Foreskin fibroblast (primary cell): ENCODE measurements at places on chromosomes 11 and 22.

DNA sequence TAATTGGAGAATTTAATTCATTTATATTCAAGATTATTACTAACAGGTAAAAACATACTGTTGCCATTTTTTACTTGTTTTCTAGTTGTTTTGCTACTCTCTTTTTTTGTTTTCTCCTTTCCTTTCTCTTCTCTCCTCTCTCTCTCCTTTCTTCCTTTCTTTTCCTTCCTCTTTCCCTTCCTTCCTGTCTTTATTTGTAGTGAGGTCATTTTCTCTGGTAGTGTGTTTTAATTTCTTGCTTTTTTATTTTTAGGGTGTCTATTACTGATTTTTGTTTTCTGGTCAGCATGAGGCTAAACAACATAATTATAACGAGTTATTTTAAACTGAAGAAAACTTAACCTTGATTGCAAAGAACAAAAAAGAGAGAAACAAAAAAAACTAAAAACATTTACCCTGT, 112.4 kb upstream of the SERPIND1 start:
- DNase-seq: no peak

DNA sequence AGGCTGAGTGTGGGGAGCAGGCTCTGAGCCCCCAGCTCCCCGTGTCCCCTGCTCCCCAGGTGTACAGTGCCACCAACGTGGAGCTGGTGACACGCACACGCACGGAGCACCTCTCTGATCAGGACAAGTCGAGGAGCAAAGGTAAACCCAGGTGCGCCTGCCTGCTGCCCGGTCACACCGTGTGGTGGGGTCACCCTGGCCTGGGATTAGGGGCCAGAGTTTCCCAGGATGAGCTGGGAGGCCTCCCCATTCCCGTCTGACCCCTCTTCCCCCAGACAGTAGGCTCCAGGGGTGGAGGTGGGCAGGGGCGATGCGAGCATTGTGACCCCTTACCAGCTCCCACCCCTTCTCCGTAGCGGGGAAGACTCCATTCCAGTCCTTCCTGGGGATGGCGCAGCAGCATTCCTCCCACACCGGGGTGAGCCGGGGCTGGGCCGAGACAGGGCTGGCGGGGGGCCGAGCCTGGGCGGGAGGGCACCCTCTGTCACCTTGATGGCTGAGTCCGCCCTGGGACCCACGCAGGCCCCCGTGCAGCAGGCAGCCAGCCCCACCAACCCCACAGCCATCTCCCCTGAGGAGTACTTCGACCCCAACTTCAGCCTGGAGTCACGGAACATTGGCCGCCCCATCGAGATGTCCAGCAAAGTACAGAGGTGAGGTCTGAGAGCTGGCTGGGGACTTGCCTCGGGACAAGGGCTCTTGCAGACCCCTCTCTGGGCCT, 3.7 kb upstream of the SSH3 start:
- no peak for DNase-seq

DNA sequence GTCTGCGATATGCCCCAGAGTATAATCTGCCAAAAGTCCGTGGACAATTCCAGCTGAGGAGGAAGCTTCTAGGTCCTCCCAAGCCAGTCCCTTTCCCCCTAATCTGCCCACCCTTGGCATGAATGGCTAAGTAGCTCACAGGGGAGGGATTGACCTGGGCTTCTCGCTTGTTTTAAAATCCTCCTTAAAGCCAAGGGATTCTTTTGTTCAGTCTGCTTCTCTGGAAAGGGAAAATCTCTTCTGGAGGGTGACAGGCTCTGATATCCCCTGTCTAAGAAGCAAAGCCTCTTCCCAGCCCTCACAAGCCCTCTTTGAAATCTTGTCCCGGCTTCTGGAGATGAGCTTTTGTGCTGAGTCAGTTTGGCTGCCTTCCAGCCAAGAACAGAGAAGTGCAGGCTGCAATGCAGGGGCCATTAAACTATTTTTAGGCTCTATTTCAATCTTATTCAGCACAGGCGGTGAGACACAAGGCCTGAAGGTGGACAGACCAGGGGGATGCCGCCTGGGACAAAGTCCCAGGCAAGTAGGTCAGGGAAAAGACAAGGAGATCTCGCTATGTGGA, 23.9 kb downstream of the NEFH start:
- peak; percentile 87 for DNase-seq

GRCh38 chr11:92528001-92528400, 303.4 kb downstream of the FAT3 start:
- no peak for DNase-seq

- no peak for DNase-seq
Observed at GRCh38 chr22:42388130-42388797, 43.9 kb downstream of the NFAM1 start.

DNA sequence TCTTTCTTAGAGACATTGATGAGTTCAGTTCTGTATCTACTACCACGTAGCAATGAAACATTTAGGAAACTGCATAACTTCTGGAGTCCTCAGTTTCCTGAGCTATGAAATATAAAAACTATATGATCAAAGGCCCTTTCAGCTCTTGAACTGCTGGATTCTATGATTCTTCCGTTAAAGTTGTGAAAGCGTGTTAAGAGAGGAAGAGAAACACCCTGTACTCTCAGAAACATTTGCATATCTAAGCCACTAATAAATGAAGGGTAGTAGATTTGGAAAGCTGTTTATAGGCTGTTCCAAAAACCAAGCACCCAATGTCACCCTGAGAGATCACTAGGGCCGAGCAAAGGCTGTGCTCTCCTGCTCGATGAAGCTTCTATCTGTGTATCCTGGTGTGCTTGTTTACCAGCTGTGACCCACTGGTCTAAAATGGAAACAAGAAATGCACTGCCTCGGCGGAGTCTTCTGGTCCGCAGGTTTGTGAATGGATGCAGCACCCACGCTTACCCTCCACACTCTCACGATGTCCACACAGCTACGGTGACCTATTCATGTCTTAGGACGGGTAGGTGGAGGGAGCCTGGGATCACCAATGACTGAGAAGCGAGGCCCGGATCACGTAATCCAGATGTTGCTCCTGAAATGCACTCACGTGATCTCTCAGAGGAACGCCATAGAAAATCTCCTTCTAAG, 325.8 kb downstream of the OPCML start:
- DNase-seq: no peak

DNA sequence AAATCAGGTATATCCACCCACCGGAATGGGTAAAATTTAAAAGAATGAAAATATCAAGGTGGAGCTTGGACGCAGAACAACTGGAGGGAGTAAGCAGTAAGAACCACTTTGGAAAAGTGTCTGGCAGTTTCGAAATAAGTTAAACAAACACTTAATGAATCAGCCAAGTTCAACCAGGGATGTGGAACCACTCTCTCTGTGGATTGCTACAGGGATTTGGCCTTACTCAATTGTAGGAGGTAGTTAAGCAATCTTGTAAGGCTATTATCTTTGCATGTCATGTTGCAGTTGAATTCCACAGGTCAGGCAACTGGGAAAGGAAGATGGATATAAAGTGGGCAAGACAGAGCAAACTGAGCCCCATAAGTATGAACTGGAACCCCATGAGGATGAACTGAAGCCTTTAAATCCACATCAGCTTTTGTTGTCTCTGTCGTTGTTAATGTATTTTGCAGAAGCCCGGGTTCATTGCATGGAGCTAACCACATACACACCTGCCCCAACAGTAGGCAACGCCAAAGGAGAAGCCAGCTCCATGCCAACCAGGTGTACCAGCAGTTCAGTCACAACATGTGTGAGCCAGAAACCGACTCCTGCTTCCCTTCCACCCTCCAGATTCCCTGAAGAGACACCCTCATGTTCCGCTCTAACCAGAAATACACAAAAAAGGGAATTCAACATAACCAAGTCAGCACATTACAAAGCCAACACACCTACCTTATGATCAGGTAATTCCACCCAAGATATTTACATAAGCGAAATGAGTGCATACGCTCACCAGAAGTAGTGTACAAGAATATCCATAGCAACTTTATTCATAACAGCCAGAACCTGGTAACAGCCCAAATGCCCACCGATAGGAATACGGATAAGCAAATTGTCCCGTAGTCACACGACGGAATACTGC, 8.0 kb upstream of the SLC43A3 start:
- peak; percentile 93 for DNase-seq

DNA sequence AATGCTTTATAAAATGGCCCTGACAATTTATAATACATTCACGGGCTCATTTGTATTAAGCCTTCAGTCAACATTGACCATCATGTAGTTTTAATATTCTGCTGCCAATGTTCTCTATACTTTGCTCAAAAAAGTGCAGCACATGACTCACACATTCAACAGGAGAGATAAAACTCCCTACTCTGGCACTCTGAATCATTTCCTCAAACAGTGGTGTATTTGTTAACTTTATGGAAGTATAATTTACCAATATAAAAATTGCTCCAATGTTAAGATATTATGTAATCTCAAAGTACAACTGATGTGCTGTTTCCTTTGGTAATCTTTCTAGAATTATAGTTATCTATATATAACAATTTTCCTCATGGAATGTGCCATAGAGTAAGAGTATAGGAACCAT, 39.9 kb downstream of the MAML2 start:
- no peak for DNase-seq

DNA sequence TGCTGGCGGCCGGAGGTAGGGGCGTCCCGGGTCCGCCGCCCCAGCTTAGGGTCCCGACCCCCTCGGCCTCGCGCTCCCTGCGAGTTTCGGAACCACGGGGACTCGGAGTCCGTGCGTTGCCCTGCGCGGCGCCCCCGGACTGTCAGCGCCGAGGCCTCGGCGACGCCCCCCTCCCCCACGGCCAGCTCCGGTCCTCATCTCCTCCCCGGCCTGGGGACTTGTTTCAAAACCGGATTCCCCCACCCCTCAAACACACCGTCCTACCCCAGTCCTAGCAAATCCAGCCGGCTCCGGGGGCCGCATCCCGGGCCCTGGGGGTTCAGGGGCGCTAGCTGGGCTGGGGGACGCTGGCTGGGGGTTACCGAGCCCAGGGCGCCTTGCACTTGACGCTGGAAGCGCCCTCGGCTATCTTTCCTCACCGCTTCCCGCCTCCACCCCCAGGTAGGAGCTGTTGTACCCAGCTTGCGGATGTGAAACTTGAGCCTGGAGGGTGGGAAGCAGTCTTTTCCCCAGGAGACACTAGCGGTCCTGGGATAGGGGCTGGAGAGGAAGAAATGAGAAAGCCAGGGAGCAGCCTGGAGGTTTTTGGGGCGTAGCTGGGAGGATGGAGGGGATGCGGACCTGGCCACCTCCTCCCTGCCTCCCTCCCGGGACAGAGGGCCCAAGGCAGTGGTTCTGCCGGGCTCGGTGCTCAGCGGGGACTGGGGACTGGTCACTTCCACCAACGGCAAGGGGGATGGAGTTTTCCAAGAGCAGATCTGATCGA, 550 bp downstream of the FBLN1 start:
- DNase-seq: no peak

- DNase-seq: no peak
Observed at GRCh38 chr11:69504576-69505335, 23.3 kb downstream of the LINC01488 start.

GRCh38 chr11:75954039-75954438, 139.0 kb downstream of the UVRAG start:
- DNase-seq: no peak

GRCh38 chr11:11207428-11207827, 145.6 kb downstream of the CSNK2A3 start:
- no peak for DNase-seq

- no peak for DNase-seq
Observed at GRCh38 chr11:83449338-83449913, 163.3 kb upstream of the CCDC90B start.

DNA sequence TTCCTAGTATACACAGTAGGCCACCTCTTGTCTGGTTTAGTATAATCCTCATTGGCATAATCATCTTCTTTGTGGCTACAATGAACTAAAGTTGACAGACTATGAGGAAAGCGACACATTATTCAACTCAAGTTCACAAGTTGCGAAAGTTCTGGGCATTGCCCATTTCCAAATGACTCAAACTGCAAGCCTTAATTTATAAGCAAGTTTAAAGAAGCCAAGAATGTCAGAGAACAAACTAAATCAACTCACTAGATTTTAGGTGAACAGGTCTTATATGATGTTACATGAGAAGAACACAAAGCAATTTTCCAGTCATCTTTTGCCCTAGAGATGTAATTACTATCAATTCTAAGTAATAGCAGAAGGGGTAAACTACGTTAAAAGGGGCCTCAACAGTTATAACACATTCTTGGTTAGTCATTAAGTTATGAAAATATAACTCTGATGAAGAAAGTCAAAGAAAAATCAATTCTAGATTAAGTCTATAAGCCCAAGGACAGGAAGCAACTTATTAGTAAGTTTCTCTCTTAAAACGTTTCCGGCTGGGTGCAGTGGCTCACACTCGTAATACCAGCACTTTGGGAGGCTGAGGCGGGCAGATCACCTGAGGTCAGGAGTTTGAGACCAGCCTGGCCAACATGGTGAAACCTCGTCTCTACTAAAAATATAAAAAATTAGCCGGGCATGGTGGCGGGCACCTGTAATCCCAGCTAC, 21.5 kb downstream of the PICALM start:
- peak; percentile 79 for DNase-seq
